ENCODE measurements at places on chromosomes 13 and 19. TPM values are rescaled to one million over a fixed set of nuclear protein-coding genes. Genes with fewer than 3 reads are reported as not detected.

Gene ZNF534
- not detected for total RNA-seq

Gene ZNF829
- total RNA-seq = 1.3 TPM

Gene OR7A5
- total RNA-seq = not detected

Gene COL4A1
- 65.3 TPM for total RNA-seq

Gene NLRP7
- not detected for total RNA-seq

Gene AXL
- total RNA-seq = 27.4 TPM

Gene FFAR2
- total RNA-seq = 1.8 TPM

DNA sequence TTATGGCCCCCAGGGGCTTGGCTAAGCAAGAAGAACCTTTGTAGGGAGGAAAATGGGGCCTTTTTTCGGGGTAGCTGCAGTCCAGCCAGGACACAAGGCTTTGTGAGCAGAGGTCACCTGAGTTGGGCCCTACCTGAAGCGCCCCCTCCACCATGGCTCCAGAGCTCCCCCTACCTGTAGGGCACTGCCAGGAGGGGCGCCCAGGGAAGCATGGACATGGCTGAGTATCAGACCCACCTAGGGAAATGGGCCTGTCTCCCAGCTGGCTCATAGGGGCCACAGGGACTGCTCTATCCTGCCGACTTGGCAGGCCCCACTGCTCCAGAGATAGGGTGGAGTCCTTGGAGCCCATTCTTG lies 9.0 kb upstream of the CEBPA start:
- no peak for DNase-seq

- no peak for DNase-seq
Observed at GRCh38 chr13:53873558-53873957, 844.9 kb downstream of the OLFM4 start.

DNA sequence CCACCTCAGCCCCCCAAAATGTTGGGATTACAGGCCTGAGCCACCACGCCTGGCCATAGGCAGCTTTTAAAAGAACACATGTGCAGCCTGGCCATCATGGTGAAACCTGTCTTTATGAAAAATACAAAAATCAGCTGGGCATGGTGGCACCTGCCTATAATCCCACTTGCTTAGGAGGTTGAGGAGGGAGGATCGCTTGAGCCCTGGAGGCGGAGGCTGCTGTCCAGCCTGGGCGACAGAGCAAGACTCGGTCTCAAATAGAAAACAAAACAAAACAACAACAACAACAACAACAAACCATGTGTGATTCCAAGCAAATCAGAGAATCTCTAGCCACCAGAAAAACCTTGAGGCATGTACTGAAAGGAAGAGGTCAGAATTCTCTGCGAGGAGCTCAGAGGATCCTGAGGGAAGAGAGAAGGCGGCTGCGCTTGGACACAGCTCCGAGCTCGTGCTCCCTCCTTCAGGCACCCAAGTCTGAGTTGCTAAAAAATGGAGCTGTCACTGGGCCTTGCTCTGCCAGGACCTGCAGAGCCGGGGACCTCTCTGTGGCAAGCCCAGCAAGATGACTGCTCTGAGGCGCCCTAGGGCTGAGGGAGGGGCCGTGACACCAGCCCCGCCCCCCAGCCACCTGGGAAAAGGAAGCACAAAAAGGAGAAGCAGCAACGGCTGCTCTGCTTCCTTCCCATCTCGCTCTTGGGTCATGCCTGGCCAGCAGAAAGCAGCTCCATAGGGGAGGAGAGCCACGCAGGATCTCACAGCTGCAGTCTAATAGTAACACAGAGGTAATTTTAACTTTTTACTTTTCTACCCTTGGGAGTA lies at the start of gene ARL11:
ARL11 (plus strand) TSS at position 677 of the 822 bp plus-strand sequence. CDS start 1,941 bp downstream, outside the sequence.
- peak; percentile 87 for DNase-seq

DNA sequence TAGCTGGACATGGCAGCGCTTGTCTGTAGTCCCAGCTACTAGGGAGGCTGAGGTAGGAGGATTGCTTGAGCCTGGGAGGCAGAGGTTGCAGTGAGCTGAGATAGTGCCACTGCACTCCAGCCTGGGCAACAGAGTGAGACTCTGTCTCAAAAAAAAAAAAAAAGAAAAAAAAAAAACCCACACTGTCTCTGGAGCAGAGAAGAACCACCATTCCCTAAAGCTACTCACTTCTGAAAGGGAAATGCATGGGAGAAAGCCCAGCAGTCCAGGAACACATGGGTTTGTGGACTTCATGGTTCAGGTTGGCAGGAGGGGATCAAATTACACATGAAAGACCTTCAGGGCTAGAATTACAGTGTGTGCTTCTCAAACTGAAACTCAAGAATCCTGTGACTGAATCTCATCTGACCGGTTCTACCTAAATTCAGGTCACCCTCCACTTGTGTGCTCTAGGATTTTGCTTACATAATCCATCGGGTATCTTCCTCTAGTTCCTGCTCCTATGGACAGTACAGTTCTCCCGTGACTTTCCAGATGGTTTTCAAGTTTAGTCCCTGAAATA lies 30.2 kb upstream of the CPB2 start:
- no peak for DNase-seq

GRCh38 chr19:43726736-43727592 lies 11.1 kb downstream of the IRGC start:
- no peak for DNase-seq

GRCh38 chr13:46775385-46776107 lies 21.4 kb downstream of the ESD start:
- no peak for DNase-seq

DNA sequence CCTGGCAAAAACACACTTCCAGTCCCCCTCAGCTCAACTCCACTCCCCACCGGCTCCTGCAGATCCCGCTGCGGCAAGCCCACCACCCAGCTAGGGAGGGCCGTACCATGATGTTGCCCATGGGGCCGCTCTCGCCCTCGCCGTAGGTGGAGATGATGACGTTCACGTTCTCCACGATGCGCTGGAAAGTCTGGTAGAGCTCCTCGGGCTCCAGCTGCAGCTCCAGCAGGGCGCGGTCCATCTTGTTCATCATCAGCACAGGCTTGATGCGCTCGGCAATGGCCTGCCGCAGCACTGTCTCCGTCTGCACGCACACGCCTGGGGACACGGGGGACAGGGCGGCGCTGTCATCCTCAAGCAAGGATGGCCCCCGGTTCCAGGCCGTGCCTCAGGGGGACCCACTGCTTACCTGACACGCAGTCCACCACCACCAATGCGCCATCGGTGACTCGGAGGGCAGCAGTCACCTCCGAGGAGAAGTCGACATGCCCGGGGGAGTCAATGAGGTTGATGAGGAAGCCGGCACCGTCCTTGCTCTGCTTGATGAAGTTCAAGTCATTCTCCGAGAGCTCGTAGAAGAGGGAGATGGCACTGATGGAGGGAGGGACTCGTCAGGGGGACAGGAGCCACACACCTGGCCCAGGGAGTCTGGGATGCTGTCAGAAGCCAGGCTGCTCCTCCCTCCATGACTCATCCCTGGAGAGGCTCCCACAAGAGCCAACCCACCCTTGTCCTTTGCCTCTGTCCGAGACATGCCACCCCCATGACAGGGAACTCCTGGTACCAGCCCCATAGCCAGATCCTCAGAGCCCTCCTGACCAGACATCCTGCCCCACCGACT lies 2.3 kb downstream of the EEF2 start:
- DNase-seq = no peak

DNA sequence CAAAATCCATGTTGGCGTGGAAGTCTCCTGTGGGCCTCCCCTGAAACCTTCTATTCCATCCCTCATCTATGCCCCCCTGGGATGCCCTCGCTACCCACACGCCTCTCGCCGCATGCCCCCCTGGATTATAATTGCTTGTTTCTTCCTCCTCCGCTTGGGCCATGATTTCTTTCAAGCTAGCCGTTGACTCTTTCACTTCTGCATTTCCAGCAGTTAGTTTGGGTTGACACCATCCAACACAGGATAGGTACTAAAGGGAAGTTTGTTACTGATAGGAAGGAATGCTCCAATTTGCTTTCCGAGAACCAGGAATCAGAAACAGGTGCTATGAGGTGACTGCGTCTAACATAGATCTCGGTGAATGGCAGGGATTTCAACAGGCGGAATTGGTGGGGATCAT lies 7.7 kb upstream of the SLC25A15 start:
- DNase-seq = no peak

- DNase-seq = no peak
Observed at GRCh38 chr13:21557995-21558394, 46.0 kb downstream of the MICU2 start.

DNA sequence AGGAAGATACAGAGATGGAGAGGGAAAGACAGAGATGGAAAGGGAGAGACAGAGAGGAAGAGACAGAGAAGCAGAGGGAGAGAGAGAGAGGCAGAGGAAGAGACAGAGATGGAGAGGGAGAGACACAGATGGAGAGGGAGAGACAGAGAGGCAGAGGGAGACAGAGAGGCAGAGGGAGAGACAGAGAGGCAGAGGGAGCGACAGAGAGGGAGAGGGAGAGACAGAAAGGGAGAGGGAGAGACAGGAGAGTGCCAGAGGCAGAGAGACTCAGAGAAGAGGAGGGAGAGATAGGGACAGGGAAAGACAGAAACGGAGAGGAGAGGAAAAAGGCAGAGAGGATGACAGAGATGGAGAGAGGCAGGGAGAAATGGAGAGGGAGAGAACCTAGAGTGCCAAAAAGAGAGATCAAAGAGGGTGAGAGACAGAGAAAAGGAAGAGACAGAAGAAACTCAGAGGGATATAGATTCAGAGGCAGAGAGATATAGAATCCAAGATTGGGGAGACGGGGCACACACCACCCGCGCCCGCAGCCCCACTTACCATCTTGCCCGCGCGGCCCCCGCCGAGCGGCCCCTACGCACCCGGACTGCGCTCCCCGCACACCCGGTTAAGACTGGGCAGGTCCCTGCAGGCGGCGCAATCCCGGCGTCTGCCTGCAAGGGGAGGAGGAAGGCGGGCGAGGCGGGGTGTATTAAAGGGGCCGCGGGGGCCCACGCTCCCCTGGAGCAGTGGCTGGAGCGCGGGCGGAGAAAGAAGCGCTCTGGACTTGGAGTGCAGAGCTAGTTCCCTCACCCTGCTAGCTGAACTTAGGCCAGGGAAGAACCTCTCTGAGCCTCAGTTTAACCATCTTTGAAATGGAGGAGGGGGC lies 10.7 kb downstream of the TM6SF2 start:
- DNase-seq = no peak

DNA sequence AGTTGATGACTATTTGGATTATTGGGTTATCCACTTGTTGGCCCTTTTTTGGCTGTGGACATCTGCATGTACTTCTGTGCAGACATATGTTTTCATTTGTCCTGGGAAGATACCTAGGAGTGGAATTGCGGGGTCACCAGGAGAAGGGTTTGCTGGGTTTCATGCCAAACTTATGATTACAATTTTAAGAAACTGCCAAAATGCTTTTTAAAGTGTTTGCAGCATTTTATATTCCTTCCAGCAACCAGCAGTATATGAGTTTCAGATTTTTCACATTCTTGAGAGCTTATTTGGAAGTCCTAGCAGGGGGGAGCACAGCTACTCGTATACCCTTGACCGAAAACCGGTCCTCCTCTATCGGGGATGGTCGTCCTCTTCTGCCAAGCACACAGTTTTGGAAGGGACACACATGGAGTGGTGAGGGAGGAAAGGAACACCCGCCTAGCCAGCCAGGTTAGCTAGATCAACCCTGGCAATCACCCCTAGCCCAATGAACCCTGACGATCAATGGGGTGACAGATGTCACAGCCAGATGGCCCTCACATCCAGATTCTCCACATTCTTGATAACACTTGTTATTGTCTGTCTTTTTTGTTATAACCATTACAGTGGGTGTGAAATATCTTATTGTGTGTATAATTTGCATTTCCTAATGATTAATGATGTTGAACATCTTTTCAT lies 26.7 kb upstream of the RNF113B start:
- no peak for DNase-seq

- no peak for DNase-seq
Observed at GRCh38 chr13:51501592-51502152, 48.8 kb upstream of the INTS6 start.

DNA sequence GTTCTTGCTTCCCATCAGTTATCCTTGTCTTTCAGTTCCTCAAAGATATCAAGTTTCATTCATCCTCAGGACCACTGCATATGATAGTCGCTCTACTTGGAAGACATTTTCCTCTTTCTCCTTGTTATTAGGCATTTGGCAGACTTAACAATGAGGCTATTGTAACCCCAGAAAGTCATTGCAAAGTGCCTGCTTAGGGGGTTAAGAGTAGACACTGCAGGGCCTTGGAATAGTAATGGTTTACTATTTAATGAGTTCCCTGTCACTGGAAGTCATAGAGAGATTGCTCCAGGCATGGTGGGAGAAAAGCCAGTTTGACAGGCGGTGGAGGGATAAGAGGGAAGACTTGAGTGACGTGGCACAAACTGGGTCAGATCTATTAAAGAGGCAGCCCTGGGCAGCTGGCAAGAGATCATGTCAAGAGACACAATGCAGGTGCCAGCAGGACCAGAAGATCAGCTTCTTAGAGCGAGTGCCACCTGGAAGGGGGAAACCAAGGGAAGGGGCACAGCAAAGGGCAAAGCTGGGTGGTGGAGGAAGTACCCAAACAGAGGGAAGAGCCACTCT lies 16.8 kb upstream of the CPB2 start:
- no peak for DNase-seq

DNA sequence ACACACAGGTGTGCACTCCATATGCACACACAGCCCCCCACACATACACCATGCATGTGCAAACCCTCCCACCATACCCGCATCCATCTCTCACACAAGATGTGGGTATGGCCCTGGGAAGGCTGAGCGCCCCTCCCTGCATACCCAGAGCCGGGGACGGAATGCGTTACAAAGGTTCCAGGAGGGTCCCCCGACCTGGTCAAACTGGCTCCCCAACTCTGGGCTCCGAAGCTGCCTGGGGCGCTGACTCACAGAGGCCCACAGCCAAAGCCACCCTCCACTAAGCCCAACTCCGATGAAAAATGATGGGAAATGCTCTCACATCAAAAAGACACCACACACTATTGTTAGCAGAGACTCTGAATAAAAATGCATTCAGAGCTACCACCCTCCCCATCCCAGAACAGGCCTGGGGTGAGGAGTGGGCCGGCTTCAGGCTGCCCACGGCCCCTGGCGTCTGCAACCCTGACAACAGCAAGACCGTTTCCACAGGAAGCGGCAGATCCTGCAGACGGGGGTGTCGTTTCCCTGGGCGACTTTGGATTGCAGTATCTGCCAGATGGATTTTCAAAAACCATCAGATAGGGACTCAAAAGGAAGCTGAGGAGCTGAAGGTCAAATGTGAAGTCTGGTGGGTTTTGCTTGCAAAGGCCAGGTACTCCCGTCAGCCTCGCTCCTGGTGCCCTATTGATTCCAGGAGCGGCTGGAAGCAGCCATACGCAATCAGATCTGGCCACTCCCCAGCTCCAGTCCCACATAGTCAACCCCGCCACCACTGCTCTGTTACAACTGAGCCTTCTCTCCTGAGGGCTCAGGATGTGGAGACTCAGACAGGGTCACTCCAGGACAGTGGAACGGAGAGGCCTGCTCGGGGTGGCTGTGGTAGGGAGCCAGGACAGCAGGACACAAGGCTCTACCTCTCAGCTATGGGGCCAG lies 14.3 kb downstream of the PEPD start:
- DNase-seq = no peak
